Peyer's patch (tissue), 4 donors: ENCODE measurements at places on chromosomes 12 and 14.

- no peaks in the 10 kb centered on the region for H3K36me3 ChIP-seq
- H3K4me3 ChIP-seq, result no peak overlapping the region
- H3K4me1 ChIP-seq, result no peaks in the 10 kb centered on the region
- H3K27me3 ChIP-seq, result peaks cover under 1% of the 10 kb centered on the region
Observed at GRCh38 chr14:26427097-26427496, 170.7 kb downstream of the NOVA1 start.

DNA sequence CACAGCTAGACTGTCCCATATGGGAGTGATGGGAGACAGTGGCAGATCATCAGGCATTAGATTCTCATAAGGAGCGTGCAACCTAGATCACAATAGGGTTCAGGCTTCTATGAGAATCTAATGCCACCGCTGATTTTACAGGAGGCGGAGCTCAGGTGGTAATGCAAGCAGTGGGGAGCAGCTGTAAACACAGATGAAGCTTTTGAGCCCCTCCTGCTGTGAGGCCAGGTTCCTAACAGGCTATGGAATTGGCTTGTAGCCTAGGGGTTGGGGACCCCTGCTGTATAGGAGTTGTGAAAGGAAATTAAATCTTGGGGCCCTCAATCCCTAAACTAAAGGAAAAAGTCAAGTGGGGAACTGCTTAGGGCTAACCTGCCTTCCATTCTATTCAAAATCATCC, 29.6 kb downstream of the ADIPOR2 start:
- H3K27ac ChIP-seq, result no peak overlapping the region
- DNase-seq, result no peak

- no peaks in the 10 kb centered on the region for H3K36me3 ChIP-seq
Observed at GRCh38 chr14:21038441-21039422, 3.4 kb upstream of the RNASE7 start.

- peak overlapping the region; percentile 5 for H3K27ac ChIP-seq
- DNase-seq, result peak; percentile 30
- no peaks in the 10 kb centered on the region for H3K36me3 ChIP-seq
- H3K27me3 ChIP-seq, result no peaks in the 10 kb centered on the region
Observed at GRCh38 chr14:101121508-101122139, 218.1 kb upstream of the RTL1 start.

GRCh38 chr14:81348061-81348460, 52.1 kb downstream of the STON2 start:
- DNase-seq, result no peak
- H3K27me3 ChIP-seq, result no peaks in the 10 kb centered on the region
- no peak overlapping the region for H3K27ac ChIP-seq
- no peaks in the 10 kb centered on the region for H3K36me3 ChIP-seq
- no peaks in the 10 kb centered on the region for H3K4me1 ChIP-seq

DNA sequence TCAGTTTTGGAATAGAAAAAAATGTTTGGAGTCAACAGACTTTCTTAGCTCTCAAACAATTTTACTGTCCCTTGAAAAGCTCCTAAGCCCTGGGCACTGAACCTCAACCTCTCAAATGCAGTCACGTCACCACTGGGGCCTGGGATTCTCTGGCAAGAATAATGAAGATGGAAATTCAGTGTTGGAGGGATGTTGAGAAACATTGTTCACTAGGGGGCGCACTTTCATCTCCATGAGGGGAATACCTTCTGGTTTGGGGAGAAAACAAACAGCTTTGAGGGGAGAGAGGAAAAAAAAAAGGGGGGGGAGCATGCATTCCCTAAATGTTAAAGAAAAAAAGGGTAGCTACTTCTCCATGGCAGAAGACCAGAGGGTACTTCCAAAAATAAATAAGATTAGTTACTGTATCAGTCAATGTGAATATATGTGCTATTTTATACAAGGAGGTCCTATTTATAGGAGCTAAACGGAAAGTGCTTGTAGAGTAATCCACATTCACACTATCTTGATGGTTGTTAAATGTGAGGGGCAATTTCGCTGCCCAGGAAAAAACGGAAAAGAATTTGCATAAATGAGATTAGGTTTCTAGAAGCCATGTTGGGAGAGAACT, 5.8 kb upstream of the TBPL2 start:
- H3K4me1 ChIP-seq, result no peaks in the 10 kb centered on the region
- no peaks in the 10 kb centered on the region for H3K27me3 ChIP-seq
- H3K36me3 ChIP-seq, result no peaks in the 10 kb centered on the region
- H3K27ac ChIP-seq, result no peak overlapping the region
- no peak for DNase-seq

DNA sequence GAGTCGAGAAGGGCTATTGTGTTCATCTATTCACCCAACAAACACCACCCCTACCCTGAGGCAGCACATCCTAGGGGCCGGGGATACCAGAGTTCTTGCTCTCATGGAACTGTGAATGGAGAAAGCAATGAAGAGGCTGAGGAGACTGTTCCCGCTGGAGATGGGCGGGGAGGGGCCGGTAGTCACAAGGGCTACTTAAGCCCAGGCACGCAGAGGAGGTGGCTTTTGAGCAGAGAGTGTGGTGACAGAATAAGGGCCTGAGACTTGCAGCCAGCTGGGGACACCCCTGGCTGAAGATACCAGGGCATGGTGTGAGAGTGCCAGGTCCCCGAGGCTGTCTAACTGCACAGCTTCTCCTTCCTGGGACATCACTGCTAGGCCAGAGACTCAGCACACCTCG, 114.1 kb upstream of the EVL start:
- H3K36me3 ChIP-seq, result no peaks in the 10 kb centered on the region
- no peak for DNase-seq
- H3K27me3 ChIP-seq, result no peaks in the 10 kb centered on the region
- no peak overlapping the region for H3K4me3 ChIP-seq

- H3K27ac ChIP-seq, result no peak overlapping the region
- no peaks in the 10 kb centered on the region for H3K36me3 ChIP-seq
- no peak overlapping the region for H3K4me3 ChIP-seq
- H3K27me3 ChIP-seq, result no peaks in the 10 kb centered on the region
- DNase-seq, result no peak
- no peaks in the 10 kb centered on the region for H3K4me1 ChIP-seq
Observed at GRCh38 chr12:93823616-93824391, 146.6 kb downstream of the CRADD start.
